ENCODE measurements at places on chromosomes 5 and 9. TPM values are rescaled to one million over a fixed set of nuclear protein-coding genes. Genes with fewer than 3 reads are reported as not detected.

The RNF224 gene
- total RNA-seq: not detected

The INSL6 gene
- total RNA-seq: not detected

The SPINK1 gene
- 0.33 TPM for total RNA-seq

The CCNI2 gene
- total RNA-seq: not detected

The STK32A gene
- 0.22 TPM for total RNA-seq

The TAF11L4 gene
- total RNA-seq: not detected

The SV2C gene
- not detected for total RNA-seq

The TCOF1 gene
- total RNA-seq: 30.4 TPM

The TMEM215 gene
- total RNA-seq: not detected

The MCTP1 gene
- 36.5 TPM for total RNA-seq

The GRIN3A gene
- total RNA-seq: not detected

The F2RL2 gene
- 3.7 TPM for total RNA-seq

The LCP2 gene
- total RNA-seq: 0.25 TPM

The MARVELD2 gene
- 0.75 TPM for total RNA-seq

The ORM2 gene
- total RNA-seq: not detected

The ARID3C gene
- 0.22 TPM for total RNA-seq

The LAMC3 gene
- 0.89 TPM for total RNA-seq

The FASTKD3 gene
- 20.1 TPM for total RNA-seq

The NLN gene
- total RNA-seq: 40.0 TPM

The TERT gene
- total RNA-seq: under 0.01 TPM

The FCN2 gene
- total RNA-seq: not detected

The TSLP gene
- 2.5 TPM for total RNA-seq

The FGFR4 gene
- 0.62 TPM for total RNA-seq

The GABRB2 gene
- under 0.01 TPM for total RNA-seq

The RANBP3L gene
- 0.11 TPM for total RNA-seq

The ARSI gene
- 18.1 TPM for total RNA-seq

The PDLIM4 gene
- total RNA-seq: 107 TPM

The PCDHAC2 gene
- total RNA-seq: 1.9 TPM

The MTX3 gene
- total RNA-seq: 17.0 TPM

The ANKRD34B gene
- not detected for total RNA-seq

The STPG3 gene
- not detected for total RNA-seq

The RICTOR gene
- 45.7 TPM for total RNA-seq

The WDR38 gene
- total RNA-seq: not detected

The GCNT1 gene
- 24.5 TPM for total RNA-seq

The RLN1 gene
- not detected for total RNA-seq

The LEAP2 gene
- 0.11 TPM for total RNA-seq

The MPDZ gene
- 50.7 TPM for total RNA-seq

The DEPDC1B gene
- total RNA-seq: 20.7 TPM

The TAS2R1 gene
- not detected for total RNA-seq

The PCDHAC1 gene
- total RNA-seq: 0.11 TPM
